ENCODE measurements at places on chromosomes 5 and 9.

- no peak for DNase-seq
These were observed 71.4 kb downstream of the INSYN2B start for GRCh38 chr5:169908864-169909263.

- no peak for DNase-seq
These were observed 12.6 kb downstream of the FOXD1 start for GRCh38 chr5:73435759-73436534.

DNA sequence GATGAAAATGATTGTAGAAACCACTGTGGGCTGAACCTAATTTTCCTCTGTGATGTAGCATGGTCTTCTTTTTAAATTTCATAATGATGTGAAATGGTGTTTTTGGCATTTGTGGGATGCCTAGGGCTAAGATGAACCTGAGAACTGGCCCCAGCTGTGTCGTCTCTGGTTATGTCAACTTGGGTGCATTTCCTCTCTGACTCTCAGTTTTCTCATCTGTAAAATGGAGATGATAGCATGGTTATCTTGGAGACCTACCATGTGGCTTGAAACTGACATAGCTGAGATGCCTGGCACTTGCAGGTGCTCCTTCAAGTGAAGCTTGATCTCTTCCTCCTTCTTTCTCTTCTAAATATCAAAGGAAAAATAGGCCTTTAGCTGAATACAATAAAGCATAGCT is 77.8 kb downstream of the BOD1 start:
- DNase-seq, result no peak

DNA sequence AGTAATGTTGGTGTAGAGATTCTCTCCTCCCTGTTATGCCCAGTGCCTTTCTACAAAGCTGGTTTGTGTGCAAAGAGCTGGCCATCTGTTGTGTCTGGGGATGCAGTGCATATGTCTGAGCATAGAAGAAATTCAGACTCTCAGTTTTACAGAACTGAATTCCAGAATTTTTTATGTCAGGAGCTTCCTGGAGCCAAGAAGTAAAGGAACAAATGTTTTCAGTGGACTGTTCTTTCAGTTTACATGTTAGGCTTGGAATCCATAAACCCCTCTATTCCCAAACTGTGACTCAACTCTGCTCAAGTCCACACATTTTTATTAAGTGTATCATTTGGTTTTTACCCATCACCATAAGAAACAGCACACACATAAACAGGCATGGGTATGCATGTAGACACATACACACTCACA is 366.0 kb downstream of the BRINP1 start:
- no peak for DNase-seq

- no peak for DNase-seq
These were observed 388.3 kb upstream of the CHD1 start for GRCh38 chr5:99317136-99317535.

- DNase-seq, result no peak
These were observed 57.2 kb downstream of the MLANA start for GRCh38 chr9:5947912-5948311.

DNA sequence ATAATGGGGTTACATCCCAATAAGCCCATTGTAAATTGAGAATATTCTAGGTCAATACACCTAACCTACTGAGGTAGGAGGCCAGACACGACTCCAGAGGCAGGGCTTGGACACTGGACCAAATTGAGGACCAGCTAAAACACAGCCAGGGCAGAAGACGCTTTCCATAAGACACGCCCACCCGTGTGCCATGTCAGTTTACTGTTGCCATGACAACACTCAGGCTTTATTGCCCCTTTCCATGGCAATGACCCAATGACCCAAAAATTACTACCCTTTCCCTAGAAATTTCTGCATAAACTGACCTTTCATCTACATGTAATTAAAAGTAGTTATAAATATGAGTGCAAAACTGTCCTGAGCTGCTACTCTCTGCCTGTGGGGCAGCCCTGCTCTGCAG is 31.5 kb downstream of the SLC22A4 start:
- DNase-seq, result no peak

- DNase-seq, result no peak
These were observed 252.5 kb downstream of the DEPDC1B start for GRCh38 chr5:60447488-60447920.

GRCh38 chr5:167912941-167913665 is 378.3 kb upstream of the WWC1 start:
- DNase-seq, result no peak

GRCh38 chr5:98569288-98569687 is 204.2 kb upstream of the RGMB start:
- DNase-seq, result no peak

DNA sequence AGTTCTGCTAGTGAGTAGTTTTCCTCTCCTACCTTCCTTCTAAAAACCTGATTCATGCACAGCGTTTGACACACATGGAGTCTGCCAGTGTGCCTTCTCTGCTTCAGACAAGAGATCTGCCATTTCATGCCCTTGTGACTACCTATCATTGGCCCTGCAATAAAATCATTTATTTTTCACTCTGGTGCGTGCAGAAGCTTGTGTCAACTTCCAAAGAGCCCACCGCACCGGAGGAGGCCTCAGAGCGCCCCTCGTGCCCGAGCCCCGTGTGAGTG is 13.7 kb downstream of the HNRNPH1 start:
- DNase-seq, result no peak

DNA sequence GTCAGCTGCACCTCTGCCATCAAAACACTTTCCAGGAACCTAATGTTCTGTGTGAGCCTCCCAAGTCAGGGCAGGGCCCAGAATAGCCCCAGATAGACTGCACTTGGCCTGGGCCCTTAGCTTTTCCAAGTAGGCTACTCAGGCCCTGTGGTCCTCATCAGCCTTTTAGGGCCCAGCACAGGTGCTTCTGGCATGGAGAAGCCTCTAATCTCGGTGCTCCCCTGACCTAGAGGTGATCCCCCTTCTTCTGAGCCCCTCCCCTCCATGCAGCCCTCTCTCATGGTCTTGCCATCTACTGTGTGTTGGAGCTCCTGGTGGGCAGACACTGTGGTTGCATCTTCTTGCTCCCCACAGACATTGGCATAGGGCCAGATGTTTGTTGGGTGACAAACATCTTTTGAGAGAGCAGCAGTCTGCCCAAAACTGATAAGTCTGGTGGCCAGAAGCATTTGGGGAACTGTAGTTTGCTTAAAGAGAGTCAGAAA is 28.1 kb downstream of the FRMPD1 start:
- DNase-seq, result no peak

- no peak for DNase-seq
These were observed 29.4 kb downstream of the SH3RF2 start for GRCh38 chr5:145965804-145966203.

- DNase-seq, result no peak
These were observed 170.7 kb downstream of the MAPKAP1 start for GRCh38 chr9:125536167-125536772.

DNA sequence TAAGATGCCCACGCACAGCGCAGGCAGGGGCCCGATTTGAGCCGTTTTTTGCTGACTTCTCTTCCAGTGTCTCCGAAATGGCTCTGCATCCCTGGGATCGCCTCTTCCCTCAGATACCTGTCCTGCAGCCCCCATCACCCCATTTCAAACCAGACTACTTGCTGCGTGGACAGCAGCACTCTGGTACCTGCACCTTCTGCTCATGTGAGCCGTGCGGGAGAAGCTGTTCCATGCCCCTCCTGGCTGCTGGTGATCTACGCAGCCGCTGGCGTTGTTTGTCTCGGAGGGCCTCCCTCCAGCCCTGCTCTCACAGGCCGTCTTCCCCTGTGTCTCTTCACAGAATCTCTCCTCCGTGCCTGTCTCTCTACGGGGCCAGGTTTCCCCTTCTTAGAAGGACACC is 13.4 kb downstream of the CEP72 start:
- DNase-seq, result no peak

GRCh38 chr9:102855641-102856040 is 139.5 kb upstream of the CYLC2 start:
- no peak for DNase-seq

DNA sequence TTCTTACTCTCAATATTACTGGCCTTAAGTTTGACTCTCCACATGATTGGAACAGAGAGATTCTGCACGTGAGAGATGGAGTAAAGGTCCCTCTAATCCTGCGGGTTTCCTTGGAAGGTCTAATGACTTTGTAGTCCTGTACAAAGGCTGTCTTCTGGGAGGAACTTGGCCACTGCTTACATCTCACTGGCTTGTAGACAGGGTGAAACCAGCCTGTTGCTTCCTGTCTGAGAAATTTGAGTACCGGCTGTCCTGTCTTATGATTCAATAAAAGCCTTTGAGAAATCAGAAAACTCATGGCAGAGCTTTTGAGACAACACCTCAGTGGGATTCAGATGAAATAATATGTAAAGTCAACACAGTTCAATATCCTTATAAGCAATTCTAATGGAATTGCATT is 43.0 kb downstream of the IL31RA start:
- DNase-seq, result no peak

DNA sequence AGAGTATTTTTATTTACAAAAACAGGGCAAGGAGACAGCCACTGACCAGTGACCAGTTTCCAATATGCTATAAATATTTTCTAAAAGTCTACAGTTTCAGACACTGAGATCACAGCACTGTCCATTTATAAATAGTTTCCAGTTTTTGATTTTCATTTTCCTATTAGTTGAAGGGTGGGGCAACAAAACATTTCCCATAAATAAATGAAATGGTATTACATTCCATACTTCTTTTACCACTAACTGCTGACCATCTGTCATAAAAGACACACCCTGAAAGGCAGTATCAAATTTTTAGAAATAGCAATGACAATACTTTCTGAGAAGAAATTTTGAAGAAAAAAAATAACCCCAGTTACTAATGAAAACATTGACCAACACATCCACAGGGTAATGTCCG is 126.7 kb downstream of the ARSB start:
- no peak for DNase-seq

DNA sequence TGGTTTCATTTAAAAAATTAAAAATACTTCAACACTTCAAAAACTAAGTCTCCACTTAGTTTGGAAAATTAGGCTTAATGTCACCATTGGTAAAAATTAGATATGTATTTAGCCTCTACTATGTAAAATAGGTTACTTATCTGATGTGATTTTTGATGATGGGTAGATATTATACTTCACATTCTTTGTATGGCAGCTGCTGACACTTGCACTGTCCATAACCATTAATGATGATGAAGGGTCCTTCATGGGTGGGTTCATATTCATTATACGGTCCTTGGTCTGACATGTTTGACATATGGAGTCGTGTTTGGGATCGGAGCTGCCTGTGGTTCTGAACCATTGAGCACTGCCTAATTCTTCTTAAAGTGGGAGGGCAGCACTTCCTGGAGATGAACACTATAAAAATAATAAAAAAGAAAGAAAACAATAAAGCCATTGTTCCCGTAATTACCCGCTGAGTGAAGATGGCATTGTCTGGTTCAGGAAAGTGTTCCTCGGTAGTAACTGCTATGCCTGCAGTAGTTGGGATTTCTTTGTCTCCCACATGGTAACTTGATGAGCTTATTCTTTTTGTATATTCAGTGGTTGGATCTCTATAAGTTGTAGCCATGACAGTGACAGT is 2.2 kb downstream of the LRRTM2 start:
- no peak for DNase-seq

DNA sequence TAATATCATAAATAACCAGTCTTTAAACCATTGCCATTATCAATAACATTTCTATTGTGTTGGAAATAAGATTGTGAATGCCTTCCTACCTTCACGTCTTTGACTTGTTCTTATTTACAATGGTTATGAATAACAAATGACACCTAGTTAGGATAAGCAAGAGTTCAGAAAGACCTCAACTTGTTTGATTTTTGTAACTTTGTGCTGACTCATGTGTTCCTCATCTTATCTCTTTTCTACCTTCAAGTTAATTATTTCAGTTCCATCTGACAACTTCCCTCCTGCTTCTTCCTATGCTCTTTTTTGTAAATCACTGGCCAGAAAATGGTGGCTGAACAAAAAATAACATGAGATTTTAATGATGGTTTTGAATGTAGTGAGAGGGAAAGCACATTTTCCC is 538.5 kb upstream of the TUSC1 start:
- DNase-seq, result no peak

GRCh38 chr9:4936823-4937222 is 48.2 kb upstream of the JAK2 start:
- no peak for DNase-seq

- peak; percentile 62 for DNase-seq
These were observed 72.0 kb downstream of the ZFAND5 start for GRCh38 chr9:72292874-72293607.

DNA sequence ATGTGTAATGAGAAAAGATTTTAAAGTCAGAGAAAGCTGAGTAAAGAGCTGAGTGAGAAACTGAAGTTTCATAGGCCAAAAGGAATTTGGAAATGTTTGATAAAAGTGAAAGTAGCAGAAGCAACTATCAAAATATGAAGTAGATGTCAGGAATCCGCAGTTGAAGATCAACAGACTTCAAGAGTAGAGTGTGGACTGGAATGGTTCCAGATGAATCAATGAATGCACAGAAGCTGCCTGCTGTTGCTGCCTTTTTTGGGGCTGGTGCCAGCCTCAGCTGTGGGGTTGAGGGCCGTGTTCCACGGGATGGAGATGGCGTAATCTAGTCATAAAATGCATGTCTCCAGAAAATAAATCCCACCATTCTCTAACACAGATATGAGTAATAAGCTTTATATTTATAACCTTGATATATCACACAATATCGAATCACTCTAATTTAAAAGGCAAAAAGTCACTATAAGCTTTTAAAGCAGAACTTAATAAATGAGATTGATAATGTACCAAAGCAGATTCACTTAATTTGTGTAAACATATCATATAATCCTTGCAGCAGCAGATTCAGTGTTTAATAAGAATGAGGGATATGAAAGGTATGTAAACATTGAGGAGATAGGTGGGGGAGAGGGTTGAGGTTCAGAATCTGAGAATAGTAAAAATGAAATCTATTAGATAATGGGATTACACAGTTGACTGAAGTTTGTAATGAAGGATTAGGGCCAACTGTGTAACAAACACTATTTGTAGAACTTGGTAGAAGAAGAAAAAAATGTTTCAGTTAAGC is 652.3 kb upstream of the FTMT start:
- DNase-seq, result no peak

DNA sequence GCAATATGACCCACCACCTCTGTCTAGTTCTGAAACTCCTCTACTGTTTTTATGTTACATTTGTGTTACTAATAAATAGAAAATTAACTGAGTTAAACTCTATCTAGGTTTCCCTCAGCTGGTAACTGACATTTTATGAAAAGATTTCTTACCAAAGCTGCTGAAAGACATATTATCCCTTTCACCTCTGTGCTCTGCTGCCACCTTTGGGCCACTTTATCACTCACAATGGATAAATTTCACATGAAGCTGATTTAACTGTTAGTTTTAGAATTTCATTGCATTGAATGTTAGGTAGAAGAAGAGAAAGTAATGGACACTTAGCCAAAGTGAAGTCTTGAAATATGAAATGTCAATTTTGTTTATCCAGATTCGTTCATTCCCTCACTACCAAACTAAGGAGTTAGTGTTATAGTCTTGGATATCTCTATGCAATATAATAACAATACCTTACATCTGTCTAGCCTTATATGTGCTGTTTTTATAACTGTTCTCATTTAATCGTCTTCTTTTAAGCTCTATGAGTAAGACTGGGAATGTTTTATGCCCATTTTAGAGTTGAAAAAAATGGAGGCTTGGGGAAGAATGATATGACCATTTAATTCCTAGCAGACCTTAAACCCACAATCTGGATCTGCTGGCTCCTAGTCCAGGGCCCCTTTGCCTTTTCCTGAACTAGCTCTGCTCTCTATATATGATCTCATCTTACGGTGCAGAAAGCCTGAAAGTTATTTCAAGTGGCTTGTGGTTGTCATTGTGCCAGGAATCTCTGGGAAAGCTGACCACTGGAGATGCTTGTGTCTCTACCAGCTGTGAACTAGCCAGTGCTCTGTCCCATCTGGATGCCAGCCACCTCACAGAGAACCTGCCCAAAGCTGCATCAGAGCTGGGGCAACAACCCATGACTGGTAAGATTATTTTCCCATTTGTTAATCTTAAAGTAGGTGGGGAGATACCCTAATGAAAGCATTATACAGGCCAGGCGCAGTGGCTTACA is 97.1 kb downstream of the GOLPH3 start:
- DNase-seq, result no peak

Measured in NCI-H187 (cell line).